Forelimb muscle (tissue), 1 donor: ENCODE measurements at places on chromosomes 13 and 19. TPM values are rescaled to one million over a fixed set of nuclear protein-coding genes. Genes with fewer than 3 reads are reported as not detected.

- DNase-seq = no peak
Observed at GRCh38 chr13:110155072-110155471, 151.9 kb downstream of the COL4A1 start.

DNA sequence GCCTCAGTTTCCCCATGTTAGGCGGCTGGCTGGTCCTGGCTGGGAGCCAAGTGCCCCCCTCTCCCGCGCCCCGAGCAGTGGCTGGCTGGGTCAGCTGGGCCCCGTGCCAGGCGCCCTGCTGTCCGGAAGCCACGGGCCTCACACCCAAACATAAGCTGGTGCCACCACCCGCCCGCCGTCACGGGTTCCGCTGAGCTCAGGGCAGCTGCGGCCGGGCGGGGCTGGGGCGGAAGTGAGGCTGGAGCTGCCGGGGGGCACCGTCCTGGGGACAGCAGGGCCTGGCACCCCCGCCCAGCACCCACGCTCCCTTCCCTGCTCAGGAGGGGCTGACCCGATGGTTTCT lies 19.3 kb downstream of the HCN2 start:
- no peak for DNase-seq

- DNase-seq = no peak
Observed at GRCh38 chr13:30061217-30061616, 210.8 kb upstream of the UBL3 start.

GRCh38 chr13:110006304-110006703 lies 219.9 kb upstream of the IRS2 start:
- DNase-seq = no peak

BEST2 gene
- not detected for polyA plus RNA-seq

PSG3 gene
- not detected for polyA plus RNA-seq

- DNase-seq = no peak
Observed at GRCh38 chr19:4391701-4392483, 8.5 kb downstream of the SH3GL1 start.

DNA sequence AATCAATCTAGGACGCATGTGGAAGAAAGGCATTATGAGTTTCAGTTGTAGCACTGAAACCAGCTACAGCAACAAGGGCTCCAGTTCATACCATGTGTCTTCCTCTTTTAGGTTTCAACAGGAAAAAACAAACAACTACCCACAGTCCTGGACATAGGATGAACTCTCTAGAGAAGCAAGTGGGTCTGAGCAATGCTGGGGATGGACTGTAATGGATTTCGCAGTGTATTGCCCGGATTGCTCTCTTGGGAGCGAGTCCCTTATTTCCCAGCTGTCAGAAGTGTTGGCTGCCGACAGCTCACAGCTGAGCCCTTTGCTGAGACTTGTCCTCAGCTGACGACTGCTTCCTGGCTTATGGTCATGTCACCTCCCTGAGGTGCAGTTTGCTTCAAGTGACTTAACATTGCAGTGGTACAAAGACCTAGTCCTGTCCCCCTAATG lies 12.1 kb upstream of the MYCBP2 start:
- no peak for DNase-seq

- no peak for DNase-seq
Observed at GRCh38 chr13:113364901-113365582, 1.1 kb upstream of the GRTP1 start.

- DNase-seq = no peak
Observed at GRCh38 chr19:34220472-34221063, 33.8 kb upstream of the GARRE1 start.

FXYD1 gene
- polyA plus RNA-seq = 261 TPM

DNA sequence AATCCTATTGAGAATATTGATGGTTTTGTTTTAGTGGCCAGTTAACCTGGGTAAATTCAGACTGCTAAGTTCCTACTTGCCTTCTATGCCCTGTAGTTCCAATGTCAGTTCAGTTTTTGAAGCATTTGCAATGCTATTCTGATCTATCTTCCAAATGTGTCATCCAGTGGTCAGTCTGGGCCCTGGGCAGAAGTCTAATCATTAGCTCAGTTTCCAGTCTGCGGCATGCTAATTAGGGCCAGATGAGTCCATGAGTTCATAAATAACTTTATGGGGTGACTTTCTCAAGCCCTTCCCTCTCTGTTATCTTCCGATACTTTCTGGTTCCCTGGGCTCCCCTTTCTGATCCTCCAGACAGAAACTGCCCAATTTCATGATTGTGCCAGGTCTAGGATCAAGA lies 32.7 kb downstream of the FAM187B start:
- DNase-seq = no peak

- no peak for DNase-seq
Observed at GRCh38 chr13:86825410-86825809, 845.8 kb upstream of the SLITRK5 start.

- DNase-seq = no peak
Observed at GRCh38 chr13:40609972-40610726, 56.3 kb downstream of the FOXO1 start.

PRTN3 gene
- polyA plus RNA-seq = 2.6 TPM

DNA sequence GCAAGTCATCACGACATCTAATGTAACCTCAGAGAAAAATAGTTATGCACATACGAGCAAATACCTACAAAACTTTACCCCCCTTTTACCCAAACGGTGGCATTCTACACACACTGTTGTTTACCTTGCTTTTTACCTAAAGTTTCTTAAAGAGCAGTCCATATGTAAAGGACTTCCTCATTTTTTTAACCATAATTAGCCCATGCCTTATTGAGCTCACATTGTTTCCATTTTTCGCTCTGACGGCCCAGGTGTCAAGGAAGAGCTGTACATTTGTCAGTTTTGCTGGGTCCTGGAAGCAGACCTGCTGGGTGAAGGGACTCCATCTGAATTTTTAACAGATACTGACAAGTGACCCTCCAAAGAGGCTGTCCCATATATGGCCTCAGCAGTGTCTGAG lies 89.4 kb downstream of the STK24 start:
- DNase-seq = no peak

DNA sequence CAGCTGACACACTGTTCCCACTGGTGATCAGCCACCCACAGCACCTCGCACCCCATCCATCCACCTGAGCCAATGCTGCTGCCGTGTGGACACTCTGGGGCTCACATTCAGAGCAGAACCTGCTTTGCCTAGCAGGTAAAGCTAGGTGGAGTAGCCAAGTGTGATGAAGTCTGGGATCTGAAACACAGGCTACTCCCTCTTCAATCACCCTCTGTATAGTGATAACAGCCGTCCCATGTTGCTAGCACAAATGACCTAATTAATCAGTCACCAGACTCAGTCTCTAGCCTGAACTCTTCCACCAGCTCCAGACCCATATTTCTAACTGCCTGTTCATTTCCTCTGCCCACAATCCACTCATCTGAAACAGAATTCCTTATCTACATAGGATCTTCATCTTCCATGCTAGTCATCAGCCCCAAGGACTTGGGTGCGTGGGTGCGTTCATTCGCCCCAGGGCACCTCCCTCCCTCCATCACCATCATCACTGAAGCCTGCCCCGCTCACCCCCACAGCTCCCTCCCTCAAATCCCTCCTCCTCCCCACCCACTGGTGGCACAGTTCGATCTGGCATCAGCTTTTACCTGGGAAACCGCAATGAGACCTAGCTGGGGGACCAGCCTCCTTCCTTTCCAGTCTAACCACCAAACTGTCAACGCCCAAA lies 19.8 kb downstream of the STK24 start:
- DNase-seq = no peak

- DNase-seq = no peak
Observed at GRCh38 chr19:4582980-4583842, 23.7 kb upstream of the SEMA6B start.

GRCh38 chr19:22335716-22336115 lies 49.5 kb downstream of the ZNF729 start:
- DNase-seq = no peak

DNA sequence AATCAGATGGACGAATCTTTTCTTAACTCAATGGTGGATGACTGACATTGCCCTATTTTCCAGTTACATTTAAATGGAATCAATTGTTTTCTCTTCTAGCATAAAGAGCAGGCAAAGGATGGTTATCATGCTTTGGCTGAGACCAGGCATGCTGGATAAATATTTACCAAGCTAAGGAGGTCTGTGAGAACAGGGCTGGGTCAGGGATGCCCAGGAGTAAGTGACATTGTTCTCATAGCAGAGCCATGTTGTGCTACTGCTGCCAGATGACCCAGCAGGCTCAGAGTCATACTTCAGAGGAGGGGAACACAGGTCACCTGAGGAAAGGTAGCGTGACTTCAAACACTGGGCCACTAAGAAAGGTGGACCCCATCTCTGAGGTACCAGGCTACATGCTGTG lies 116.0 kb upstream of the RNF113B start:
- DNase-seq = no peak

GRCh38 chr13:37601648-37602440 lies 3.3 kb upstream of the POSTN start:
- DNase-seq = no peak

- no peak for DNase-seq
Observed at GRCh38 chr13:109858319-109858718, 71.9 kb upstream of the IRS2 start.

- DNase-seq = no peak
Observed at GRCh38 chr19:15231271-15231670, 977 bp downstream of the EPHX3 start.

DNA sequence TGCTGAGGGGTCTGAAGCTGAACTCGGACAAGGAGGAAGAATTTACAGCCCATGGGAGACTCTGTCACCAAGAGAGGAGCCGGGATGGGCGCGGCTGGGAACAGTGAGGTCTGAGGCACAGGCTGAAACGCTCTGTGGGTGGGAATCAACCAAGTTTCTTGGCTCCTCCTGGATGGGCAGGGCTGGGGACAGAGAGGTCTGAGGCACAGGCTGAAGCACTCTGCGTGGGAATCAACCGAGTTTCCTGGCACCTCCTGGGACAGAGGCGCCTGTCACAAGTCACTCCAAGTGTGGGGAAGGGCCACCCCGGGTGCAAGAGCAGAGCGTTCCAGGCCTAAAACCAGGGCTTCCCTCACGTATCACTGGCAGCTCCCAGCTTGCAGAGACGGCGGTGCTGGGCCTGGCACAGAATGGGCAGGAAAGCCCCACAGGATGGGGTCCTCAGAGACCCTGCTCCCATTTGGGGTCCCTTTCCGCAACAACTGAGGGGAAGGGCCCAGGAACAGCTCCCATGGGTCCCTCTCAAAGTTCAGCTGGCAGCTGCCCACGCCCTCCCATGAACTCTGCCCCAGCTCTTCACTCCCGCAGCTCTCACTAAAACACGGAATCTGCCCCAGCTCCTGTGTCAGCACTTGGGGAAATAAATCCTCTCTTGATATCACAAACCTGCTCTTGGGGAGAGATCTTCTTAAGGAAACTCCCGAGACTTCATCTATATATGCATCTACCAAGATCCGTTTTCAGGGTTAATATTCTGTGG lies 18.5 kb downstream of the AP3D1 start:
- no peak for DNase-seq

DNA sequence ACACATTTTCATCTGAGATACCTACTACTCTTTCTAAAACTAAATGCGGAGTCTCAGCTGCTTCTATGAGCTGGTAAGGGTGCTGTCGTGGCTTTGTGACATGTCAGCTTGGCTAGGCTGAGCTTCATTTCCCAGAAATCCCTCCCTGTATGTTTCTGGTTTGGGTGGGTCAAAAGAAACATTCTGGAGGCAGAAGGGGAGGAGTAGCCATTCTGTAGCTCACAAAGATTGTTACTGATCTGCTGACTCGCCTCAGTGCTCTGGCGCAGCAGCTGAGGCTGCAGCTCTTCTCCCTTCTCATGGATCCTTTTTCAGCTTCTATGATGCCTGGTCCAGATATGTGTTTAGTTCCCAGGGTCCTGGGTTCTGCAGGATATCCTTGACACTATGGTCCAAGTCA lies 114.7 kb downstream of the RAP2A start:
- DNase-seq = no peak

- no peak for DNase-seq
Observed at GRCh38 chr19:22634450-22634827, 315 bp downstream of the ZNF492 start.

DNA sequence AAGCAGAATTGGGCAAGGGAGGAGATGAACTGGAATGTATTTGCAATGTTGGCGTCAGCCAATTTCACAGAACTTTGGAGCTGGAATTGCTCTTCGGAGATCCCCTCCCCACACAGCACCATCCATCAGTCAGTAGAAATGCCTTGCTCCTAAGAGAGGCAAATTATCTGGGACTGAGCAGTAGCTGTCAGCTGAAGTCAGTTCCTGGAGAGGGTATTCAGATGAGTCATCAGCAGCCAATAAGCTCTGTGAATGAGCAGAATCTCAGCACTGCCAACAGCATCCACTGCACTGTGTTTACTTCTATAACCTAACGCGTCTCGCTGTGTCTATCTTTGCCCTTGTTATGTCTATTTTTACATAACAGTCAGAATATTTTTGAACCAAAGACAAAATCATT lies 213.7 kb downstream of the SLITRK5 start:
- DNase-seq = no peak

DNA sequence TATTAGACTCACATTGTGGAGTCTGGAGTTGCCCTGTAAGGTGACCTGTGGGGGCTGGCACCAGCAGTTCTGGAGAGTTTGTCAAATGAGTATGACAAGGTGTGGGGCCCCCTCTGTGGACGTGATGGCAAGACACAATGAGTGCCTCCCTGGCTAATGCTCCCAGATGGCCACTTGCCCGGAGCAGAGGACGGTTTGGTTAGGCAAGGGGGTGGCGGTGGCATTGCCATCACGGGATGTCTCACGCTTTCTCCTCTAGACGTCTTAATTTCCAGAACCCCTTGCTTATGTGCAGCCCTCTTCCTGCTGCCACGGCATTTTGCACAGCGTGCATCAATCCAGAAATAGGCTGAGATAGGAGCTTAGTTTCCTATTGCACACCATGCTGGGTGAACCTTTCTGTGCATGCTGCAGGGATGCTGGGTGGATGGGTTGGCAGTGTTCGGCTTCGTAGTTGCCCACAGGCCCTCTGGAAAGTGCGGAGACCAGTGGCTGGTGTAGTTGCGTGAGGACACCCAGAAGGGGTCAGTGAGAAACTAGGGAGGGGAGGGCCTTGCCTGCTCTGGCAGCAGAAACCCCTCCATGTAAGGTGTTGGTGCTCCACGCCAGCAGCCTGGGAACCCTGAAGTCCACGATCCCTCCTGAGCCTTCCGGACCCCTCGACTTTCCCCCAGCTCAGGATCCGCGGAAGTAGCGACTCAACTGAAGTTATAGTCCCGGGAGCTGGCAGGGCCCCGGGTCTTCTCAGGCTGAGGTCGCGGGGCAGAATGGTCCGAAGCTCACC lies 18.1 kb upstream of the LRP3 start:
- DNase-seq = no peak

ZNF761 gene
- 9.5 TPM for polyA plus RNA-seq

DNA sequence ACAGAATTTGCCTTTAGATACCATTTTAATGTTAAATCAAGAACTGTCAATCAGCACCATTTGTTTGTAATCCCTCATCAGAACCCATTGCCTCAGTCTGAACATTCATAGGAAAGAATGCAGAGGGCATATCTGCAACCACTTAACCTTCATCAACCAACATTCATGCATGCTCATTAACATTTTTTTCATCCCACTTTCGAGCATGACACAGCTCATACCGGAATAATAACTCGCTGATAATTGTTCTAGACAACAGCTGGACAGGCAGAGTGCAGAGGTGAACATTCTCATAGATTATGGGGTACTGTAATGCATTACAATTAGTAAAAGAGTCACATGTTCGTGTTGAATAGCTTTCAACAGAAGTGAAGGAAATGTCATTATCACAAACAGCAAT lies 216.8 kb downstream of the DIAPH3 start:
- no peak for DNase-seq
